Calu3 (cell line): ENCODE measurements at places on chromosomes 2 and 18.

GRCh38 chr2:232418466-232419244 lies 12.0 kb downstream of the ALPG start:
- DNase-seq: peak; percentile 43

GRCh38 chr2:767440-767839 lies 90.2 kb upstream of the TMEM18 start:
- no peak for DNase-seq

GRCh38 chr2:168816369-168816768 lies 13.9 kb downstream of the NOSTRIN start:
- DNase-seq: peak; percentile 65

GRCh38 chr2:217979151-217979811 lies 23.5 kb downstream of the TNS1 start:
- no peak for DNase-seq

GRCh38 chr2:101509499-101510284 lies 34.8 kb upstream of the RFX8 start:
- DNase-seq: no peak

DNA sequence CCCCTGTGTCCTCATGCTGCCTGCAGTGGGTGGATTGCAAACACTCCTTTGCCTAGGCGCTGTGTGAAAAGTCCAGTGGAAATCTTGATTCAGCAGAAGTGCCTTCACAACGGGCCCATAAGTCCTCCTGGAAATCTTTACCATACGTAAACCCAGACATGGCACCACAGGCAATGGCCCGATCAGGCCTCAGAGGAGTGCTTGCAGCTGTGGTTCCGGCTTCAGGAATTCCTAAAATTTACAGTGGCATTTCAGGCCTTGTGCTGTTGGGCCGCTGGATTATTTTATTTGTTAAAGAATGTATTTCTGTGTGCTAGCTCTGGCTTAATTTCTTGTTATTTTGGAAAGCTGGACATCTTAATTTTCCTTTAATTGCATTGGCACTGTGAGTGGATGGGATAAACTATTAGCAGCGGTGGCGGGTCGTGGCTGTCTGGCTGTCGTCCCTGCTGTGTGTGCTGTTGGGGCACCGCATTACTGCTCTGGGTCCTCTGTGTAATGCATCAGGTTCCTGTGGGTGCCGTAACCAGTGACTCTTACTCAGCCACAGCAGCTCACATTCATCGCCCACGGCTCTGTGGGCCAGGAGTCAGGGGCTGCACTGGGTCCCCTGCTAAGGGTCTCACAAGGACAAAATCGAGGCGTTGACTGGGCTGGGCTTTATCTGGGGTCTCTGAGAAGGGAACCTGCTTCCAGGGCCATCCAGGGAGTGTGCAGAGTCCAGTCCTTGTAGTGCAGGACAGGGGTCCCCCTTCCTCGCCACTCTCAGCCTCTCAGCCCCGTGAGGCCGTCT lies 73.1 kb downstream of the RTP5 start:
- DNase-seq: no peak

GRCh38 chr2:63699549-63699839 lies 110.7 kb downstream of the MDH1 start:
- DNase-seq: no peak

GRCh38 chr2:14673351-14673875 lies 40.9 kb downstream of the LRATD1 start:
- no peak for DNase-seq

- no peak for DNase-seq
These were observed 46.8 kb upstream of the TRIM43B start for GRCh38 chr2:95531254-95531771.

DNA sequence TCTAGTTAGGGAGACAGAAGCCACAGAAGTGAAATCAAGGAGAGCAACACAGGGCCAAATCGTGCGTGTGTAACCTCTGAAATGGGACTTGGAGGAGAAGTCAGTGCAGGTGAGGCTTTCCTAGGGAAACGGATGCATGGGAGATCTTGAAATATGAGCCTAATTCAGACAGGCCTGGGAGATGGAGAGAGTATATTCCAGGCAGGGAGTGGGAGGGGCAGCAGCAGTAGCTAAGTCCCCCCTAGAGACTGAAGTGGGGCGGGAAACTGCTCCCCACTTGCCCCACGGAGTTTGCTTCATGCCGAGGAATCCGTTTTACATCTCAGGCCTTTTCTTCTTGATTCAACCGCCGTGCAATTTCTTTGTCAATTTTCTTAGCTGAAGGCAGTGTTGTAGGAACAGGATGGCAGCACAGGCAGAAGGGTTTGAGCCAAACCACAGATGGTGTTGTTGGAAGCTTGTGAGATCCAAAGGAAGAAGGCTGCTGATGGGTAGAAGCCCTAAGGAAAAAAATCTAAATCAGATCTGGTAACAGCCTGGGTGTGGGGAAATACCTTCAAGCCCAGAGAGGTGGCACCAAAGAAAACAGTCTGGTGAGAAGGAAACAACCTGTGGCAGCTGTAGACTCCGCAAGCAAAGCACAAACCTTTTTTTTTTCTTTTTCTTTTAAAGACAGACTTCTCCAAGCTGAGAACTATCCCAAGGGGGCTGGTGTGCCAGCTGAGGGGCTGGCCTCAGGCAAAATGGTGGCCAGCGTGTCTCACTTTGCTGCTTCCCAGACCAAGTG lies 40.2 kb downstream of the EPAS1 start:
- no peak for DNase-seq

DNA sequence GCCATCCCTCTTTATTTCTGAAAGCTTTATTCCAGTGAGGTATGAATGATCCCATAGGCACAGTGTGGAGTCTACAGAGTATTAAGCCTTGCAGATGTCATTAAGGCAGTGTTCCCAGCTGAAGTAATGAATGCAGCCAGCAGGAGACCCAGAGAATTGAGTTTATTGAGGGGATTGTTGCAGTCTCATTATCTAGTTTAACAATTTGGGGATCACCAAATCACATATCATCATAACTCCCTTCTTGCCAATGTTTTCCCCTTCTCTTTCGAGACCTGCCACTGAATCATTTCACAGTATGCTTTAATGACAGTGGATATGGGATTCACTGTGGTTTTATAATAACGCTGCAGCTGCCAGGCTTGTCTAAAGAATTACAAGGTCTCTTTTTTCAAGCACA lies 249.3 kb upstream of the FSHR start:
- DNase-seq: no peak

DNA sequence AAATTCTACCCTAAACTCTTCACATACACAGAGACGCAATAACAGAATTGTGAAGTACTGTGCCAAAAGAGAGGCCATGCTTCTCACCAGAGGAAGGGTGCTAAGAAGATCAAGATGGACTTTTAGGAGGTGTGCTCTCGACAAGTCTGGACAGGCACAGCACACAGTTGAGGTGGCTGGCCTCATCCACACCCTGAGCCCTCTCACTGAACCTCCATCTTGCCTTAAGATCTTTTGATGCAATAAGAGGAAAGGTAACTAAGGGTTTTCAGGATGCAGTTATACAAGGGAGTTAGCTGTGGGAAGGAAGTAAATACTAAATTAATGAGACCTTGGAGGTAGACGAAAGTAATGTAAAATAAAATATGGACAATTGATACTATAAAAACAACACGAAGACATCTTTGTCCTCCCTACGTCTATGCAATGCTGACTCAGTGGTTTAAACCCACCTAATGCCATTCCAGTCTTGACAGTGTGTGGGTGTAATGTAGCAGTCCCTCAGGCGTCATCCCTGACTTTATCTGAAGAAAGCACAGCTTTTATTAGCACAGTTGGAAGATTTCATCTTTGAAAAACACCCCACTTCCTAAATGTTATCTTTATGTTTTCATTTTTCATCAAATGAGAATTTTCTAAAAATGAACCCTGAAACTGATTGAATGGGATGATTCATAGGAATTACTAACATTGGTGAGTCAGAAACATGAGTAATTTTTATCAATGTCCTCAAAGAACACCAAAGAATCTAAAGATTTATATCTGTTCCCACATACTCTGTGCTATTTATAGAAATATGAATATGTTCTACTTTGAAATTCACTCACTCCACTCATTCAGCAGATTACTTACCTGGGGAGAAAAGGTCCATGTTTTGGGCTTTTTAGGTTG lies 34.0 kb upstream of the MALL start:
- no peak for DNase-seq

- no peak for DNase-seq
These were observed 108.0 kb downstream of the CEP192 start for GRCh38 chr18:13099113-13099512.

DNA sequence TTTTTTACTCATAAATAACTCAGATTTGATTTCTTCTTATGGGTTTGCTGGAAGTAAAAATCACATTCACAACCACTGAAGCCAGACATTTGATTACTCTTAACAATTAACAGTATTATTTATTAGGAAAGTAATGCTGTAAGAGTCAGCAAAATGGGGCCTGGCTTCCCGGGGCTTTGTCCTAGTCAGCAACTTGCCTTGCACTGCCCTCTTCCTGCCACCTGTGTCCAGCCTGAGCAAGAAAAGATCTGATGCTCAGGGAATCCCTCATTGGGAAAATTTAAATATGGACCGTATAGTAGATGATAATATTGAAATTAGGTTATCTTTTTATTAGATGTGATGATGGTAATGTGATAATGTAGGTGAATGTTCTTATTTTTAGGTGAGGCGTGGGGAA lies 30.8 kb upstream of the ACYP2 start:
- DNase-seq: peak; percentile 39

- DNase-seq: no peak
These were observed 186.4 kb upstream of the SLC39A10 start for GRCh38 chr2:195470622-195471021.

- no peak for DNase-seq
These were observed 154.4 kb downstream of the VWC2L start for GRCh38 chr2:214565246-214565645.

GRCh38 chr2:179646173-179646769 lies 215.1 kb downstream of the ZNF385B start:
- DNase-seq: no peak

GRCh38 chr2:80476535-80477117 lies 172.1 kb upstream of the LRRTM1 start:
- no peak for DNase-seq

DNA sequence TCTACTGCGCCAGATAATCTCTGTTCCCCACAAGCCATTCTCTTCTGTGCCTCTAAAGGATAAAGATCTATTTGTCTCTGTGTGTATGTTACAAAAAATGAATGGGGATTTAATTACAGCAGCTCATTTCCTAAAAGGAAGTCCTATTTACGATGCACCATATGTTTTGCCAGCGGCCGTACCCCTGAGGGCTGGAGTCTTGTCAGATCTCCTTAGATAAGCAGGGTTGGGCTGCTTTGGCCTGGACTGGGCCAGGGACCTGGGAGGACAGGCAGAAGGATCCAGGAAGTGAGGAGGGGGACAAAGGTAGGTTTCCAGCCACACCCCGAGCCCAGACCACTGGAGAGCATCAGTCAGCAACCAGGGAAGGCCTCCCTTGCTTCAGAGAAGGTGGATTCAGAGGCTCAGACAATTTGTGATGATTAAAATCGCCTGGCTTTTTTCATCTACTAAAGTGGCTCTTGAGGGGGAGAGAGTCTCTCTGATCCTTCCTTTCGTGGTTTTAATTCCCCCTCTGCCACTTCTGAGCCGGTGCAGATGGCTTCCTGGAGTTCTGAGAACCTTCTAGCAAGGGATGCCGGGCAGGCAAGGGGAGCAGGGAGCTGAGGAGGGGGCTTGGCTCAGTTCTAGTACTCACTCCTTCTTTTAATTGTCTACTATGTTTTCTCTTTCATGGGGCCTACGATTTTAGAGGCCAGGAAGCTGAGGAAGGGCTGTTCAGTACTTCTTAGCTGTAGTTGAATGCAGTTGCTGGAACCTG lies 42.1 kb downstream of the MYCN start:
- DNase-seq: no peak

GRCh38 chr18:73235491-73235890 lies 367.7 kb upstream of the NETO1 start:
- DNase-seq: peak; percentile 59

DNA sequence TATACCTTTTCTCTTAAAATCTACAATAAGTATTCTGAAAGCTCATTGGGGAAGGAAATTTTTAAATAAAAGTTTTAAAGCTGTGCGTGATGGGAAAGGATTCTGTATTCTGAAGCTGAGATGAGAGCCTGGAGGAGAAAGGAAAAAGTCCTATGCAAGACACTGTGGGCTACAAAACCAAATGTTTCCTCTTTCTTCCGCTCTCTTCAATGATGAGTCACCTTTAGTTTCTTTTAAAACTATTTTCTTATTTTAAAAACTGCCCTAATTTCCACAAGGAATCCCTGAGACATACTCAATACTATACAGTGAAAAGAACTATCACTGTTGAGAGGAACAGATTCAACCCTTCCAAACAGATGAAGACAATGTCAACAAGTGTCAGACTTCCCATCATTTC lies 87.4 kb downstream of the INO80D start:
- no peak for DNase-seq

- DNase-seq: no peak
These were observed 51.6 kb downstream of the SNED1 start for GRCh38 chr2:241049739-241050623.

DNA sequence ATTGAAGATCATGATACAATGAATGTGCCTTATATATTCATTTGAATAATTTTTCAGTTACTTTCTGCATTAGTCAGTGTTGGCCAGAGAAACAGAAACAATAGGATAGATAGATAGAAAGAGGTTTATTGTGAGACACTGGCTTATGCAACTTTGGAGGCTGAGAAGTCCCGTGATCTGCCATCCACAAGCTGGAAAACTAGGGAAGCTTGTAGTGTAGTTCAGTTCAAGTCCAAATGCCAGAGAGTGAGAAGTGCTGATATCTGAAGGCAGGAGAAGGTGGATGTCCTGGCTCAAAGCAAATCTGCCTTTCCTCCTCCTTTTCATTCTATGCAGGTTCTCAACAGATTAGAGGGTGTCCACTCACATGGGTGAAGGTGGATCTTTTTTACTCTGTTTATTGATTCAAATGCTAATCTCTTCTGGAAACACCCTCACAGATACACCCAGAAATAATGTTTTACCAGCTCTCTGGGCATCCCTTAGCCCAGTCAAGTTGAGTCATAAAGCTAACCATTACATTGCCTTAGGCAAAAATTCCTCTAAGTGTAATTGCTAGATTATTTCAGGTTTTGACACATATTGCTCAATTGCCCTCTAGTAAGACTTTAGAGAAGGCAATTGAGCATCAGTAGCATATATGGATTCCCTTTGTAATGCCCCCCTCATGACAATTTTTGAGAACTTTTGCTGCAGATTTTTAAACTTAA lies 341.4 kb downstream of the LPIN1 start:
- DNase-seq: no peak
